ENCODE measurements at places on chromosomes 2 and 18. TPM values are rescaled to one million over a fixed set of nuclear protein-coding genes. Genes with fewer than 3 reads are reported as not detected.

TRIB2 gene
- 12.3 TPM for total RNA-seq

GAREM1 gene
- 3.3 TPM for total RNA-seq

REG3G gene
- not detected for total RNA-seq

SERPINB11 gene
- total RNA-seq = not detected

ANKRD62 gene
- not detected for total RNA-seq

FLACC1 gene
- total RNA-seq = 0.43 TPM
